Fibroblast of skin of right biceps (primary cell): ENCODE measurements at places on chromosomes 7 and 10.
A peak's percentile ranks its signal among the peaks of the same experiment; 100 is the strongest.

- no peak for DNase-seq
Observed at GRCh38 chr7:149787428-149788299, 14.3 kb upstream of the ZNF467 start.

DNA sequence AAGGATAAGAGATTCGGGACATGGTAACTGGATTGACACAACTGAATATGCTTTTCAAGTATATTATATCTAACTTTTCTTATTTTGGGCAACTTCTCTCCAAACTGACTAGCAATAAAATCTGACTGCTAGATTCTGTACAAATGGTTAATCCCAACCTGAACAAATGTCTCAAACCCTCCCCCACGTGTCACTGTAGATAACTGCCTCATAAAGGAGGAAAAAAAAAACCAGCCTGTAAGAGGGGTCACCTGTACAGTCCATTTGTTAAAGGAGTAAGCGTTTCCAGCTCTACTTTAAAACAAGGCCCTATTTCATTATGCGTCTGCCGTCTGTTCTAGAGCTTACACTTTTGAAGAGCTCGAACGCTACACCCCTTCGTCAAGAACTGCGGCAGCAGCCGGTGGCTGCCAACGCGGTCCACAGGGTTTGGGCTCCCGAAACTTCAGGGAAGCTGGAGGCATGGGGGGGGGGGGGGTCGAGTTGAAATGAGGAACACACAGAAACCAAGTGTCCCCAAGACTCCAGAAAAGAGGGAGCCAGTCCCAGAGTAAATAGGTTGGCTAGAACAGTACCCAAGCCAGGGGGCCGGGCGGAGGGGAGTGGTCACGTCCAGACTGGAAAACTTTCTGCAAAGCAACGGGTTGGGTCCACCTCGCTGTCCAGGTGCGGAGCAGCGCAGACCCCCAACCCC lies 492 bp downstream of the COG5 start:
- DNase-seq = no peak

DNA sequence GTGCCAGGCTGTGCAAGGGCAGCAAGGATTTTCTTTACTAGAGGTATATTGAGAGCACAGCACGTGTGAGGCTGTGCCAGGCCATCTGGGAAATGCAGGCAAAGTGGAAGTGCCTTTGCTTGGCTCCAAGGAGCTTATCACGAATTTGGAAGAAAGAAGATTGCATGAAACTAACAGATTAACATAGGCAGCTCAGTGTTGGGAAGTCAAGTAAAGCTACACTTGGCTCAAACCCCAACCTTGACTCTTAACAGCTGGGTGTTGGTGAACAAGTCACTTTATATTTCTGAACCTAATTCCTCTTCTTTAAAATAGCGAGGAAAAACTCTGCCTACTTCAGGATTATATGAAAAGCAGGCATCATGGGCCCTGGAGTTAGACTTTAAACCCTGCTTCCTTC lies 105.2 kb downstream of the PLCE1 start:
- DNase-seq = no peak

- no peak for DNase-seq
Observed at GRCh38 chr10:129509835-129510234, 42.8 kb downstream of the MGMT start.

DNA sequence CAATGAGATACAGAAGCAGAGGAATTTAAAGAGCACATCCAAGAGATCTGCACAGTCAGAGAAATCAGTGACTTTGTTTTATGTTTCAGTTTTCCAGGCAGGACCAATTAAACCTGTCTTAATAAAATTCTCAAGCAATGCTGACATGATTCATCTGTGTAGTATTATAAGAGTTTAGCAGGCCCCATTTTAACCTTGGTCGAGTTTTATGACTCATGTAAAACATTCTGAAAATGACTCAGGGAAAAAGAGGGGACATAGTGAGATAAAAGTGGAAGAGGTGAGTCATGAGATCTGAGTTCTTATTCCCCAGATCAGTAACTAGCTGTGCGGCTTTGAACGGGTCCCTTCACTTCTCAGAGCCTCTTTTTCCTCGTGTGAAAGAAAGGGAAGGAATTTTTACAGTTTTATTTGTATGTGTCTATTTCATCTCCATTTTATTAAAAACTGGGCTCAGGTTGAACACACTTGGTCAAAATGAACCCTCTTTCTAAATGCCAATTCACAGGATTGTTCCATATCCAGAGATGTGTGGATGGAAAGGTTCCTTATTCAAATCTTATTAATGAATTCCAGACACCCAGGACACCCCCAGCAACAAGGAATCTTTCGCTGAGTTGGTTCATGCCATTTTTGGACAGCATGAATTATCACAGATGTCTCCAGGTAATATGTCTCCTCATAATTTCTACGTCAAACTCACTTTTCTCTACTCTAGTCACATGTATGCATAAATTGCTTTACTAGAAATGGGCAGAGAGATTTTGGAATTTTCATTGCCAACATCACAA lies 143.2 kb downstream of the JAZF1 start:
- peak; percentile 98 for DNase-seq

GRCh38 chr7:6578114-6579084 lies 1.1 kb downstream of the ZDHHC4 start:
- no peak for DNase-seq

DNA sequence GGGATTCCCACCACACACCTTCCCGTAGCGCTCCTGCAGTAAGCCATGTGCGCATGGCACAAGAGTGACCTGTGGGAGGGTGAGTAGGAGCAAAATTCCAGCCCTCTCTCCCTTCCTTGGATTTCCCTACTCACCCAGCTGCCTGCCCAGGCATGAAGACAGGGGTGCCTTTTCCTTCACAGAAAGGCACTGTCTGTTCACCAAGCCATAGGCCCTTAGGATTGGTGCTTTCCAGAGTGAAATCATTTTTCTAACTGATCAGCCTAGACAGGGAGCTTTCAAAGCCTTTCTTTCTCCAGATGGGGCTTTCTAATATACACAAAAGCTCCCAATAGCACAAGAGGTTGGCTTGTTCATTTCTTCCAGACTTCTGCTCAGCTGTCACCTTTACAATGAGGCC lies 79.7 kb downstream of the CTTNBP2 start:
- no peak for DNase-seq

DNA sequence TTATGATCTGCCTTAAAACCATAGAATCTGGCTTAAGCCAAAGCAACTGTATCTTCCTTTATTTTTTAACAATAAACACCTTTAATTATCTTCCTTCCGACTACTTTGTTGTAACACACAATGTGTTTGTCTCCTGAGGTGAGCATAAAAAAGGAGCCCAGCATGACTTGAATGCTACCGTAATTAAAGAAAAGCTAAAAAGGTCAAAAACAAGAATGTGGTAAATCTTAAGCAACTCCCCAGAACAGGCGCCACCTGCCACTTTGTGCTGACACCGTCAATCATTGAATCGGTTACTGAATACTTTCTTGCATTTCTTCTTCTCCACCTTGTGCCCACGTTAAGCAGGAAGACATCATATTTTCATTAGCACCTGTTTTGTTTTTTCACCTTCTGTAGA lies 569.9 kb upstream of the C7orf33 start:
- DNase-seq = no peak

GRCh38 chr7:117777335-117778142 lies 95.7 kb downstream of the CTTNBP2 start:
- no peak for DNase-seq

GRCh38 chr7:83212883-83213282 lies 50.2 kb upstream of the PCLO start:
- DNase-seq = no peak

DNA sequence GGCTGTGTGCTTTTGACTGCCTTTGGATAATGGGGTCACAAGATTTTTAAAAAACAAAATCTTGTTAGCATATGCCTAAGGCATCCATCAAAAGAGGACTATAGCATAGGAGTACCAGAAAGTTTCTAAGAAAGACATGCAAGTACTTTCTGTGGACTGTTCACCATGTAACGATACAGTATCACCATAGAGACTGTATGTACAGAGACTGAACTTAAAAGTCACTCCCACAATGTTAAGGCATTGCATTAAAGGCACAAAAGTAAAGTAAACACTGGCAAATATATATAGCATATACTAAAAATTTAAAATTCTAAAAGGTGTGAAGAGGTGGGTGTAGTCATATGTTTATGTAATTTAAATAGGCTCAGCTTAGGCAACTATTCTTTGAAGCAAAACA lies 190.9 kb downstream of the IMMP2L start:
- DNase-seq = no peak

DNA sequence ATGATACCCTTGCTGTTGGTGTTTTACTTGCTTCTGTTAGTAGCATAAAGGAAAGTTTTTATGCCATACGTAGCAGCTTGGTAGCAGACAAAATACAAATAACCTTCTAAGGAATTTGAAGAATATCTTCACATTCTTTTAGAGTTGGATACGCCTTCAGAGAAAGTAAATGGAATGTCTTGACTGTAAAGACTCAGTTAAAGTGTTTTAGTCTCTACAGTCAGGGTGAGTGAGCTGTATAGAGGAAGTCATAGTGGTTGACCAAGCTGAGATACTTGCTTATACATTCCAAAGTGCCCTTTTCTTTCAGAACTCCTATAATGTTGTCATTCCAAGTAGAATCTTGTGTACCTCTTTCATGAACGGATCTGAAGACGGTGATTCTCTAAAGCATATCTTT lies 37.7 kb downstream of the RABGEF1 start:
- DNase-seq = peak; percentile 61

DNA sequence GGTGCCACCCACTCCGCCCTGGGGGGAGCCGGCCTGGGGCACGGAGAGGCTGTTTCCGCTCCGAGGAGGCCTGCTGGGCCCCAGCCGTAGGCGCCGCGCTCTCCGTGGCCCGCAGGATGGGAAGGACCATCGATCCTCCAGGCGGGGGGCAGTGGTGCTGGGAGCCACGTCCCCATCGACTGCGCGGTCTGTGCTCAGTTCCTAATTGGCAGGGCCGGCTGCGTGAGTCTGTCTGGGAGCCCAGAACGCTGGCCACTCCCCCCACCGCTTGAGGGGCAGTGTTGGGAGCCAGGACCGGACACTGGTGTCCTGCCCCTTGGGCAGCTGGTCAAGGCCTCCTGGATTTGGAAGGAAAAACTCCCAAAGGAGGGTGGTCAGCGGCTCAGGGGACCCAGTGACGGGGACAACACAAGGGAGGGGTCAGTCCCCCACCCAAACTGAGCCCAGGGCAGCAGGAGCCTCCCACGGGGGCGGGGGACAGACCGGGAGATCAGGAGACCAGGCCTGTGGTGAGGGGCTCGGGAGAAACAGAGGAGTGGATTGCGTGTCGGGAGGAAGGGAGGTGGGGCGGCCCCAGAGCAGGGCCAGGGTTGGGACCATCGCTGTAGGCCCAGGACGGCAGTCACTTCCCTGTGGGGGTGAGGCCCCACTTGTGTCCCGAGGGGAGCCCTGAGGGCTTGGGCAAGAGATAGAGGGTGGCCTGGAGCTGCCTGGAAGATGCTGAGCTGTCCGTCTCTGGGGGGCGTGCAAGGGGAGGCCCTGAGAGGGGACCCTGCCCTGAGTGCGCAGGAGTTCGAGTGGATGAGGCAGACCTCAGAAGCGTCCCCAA lies 89.0 kb downstream of the UNCX start:
- DNase-seq = no peak

GRCh38 chr10:9579110-9579705 lies 1438.5 kb upstream of the CELF2 start:
- peak; percentile 35 for DNase-seq

GRCh38 chr10:73907841-73908517 lies 3.0 kb upstream of the PLAU start:
- peak; percentile 76 for DNase-seq

DNA sequence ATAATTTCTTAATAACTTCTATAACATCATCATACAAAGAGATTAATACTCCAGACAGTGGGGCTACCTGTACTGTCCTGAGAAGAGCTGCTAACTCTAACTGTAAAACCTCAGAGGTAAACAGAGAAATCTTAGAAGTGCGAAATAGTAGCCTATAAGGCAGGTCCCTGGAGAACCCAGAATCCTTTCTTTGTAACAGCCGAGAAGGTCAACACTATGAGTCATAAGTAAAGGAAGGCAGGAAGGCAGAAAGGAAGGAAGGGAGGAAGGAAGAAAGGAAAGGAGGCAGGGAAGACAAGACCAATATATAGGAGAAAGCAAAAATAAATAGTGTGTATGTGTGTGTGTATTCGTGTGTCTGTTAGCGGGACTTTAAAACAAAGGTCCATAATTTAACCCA lies 540.6 kb downstream of the ZWINT start:
- no peak for DNase-seq

GRCh38 chr10:76397181-76398042 lies 966.0 kb downstream of the LRMDA start:
- DNase-seq = peak; percentile 50

DNA sequence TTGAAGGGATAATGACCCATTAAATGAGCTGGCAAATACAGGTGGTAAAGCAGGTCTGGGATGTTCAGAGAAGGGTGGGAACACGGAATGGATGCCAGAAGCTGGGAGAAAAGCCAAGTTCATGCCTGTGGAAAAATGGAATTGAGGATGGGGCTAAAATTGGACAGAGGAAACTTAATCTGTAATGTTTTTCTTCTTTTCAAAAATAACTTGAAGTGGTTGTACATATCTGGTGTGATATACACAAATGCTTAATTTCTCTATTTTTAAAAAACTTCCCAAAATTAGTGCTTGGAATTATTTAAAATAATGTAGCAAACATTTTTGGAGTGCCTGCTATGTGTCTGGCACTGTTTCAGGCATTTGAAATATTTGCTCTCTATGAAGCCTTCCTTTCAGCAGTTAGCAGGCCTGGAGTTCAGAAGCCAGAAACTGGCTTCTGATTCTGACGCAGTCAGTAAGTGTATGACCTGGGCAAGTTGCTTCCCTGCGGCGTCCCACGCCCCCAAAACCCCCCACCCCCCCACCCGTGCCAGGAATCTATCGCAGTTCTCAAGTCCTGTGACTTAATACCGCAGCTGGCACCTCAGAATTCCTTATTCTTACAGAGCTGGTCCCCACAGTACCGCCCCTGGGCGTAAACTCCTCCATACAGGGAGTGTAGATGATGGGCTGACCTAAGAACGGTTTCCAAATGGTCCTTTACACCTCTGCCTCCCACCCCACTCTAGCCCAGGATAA lies 828 bp upstream of the MALSU1 start:
- peak; percentile 78 for DNase-seq

DNA sequence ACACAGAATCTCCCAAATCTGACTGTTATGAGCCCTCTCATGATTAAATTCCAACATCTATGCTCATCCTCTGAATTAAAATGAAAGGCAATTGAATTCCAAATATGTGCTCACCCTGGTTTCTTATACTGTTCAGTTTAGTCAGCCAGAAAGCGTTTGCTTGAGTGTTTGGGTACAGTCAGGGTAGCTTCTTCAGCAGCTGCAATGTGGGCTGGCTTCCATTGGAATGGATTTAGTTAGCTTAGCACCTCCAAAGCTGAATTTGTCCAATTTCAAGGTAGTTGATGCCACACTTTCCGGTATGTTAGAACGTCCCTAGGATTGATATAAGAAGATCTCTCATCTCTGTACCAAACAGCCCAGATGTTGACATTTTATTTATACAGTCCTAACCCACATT lies 9.3 kb downstream of the KLHL7 start:
- DNase-seq = peak; percentile 62

DNA sequence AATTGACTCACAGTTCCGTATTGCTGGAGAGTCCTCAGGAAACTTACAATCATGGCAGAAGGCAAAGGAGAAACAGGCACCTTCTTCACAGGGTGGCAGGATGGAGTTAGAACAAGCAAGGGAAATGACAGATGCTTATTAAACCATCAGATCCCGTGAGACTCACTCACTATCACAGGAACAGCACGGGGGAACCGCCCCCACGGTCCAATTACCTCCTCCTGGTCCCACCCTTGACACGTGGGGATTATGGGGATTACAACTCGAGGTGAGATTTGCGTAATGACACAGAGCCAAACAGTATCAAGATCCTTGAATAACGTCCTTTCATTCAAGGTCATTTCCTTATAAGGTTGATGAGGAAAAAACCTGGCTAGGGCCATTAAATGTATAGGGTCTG lies 176.6 kb downstream of the TPK1 start:
- DNase-seq = no peak

GRCh38 chr7:55733241-55734140 lies 129.1 kb downstream of the SEPTIN14 start:
- DNase-seq = peak; percentile 34
